Mesenteric fat pad (tissue), 1 donor: ENCODE measurements at places on chromosomes 12 and 14. TPM values are rescaled to one million over a fixed set of nuclear protein-coding genes. Genes with fewer than 3 reads are reported as not detected.

PLEKHG7 gene
- not detected for total RNA-seq

OR8S1 gene
- not detected for total RNA-seq

C14orf39 gene
- 0.10 TPM for total RNA-seq

TPPP2 gene
- not detected for total RNA-seq

GPR84 gene
- total RNA-seq: 2.3 TPM

EPYC gene
- total RNA-seq: not detected

B3GNT4 gene
- total RNA-seq: not detected

ESRRB gene
- 0.22 TPM for total RNA-seq

TESPA1 gene
- 0.48 TPM for total RNA-seq

RNU4-1 gene
- total RNA-seq: 976 TPM

DBX2 gene
- 0.32 TPM for total RNA-seq

GPR132 gene
- 4.5 TPM for total RNA-seq

SMCO3 gene
- not detected for total RNA-seq

CD163 gene
- total RNA-seq: 943 TPM
